Right ventricle myocardium superior (tissue), 1 donor: ENCODE measurements at places on chromosomes 16 and 17.

DNA sequence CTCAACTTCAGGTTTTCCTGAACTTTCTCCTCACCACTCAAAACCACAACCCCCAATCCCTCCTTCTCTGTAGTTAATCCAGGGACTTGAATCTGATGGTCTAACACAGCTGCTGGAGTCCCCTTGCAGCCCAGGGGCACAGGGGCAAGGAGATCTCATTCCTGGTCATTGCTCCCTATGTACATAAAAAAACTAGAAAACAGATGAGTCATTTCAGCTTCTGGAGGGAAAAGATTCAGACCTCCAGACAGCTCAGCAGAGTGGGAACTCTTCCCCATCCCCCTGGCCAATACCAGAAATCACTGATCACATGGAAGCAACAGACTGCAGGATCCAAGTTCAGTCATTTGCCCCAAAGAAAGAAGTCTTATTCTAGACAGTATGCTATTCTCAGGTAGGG lies 62.1 kb downstream of the DYNLRB2 start:
- no peak for DNase-seq

- peak; percentile 90 for DNase-seq
Observed at GRCh38 chr16:85086347-85087291, 25.7 kb downstream of the CIBAR2 start.

GRCh38 chr17:60857556-60858080 lies 180.0 kb downstream of the BCAS3 start:
- no peak for DNase-seq

DNA sequence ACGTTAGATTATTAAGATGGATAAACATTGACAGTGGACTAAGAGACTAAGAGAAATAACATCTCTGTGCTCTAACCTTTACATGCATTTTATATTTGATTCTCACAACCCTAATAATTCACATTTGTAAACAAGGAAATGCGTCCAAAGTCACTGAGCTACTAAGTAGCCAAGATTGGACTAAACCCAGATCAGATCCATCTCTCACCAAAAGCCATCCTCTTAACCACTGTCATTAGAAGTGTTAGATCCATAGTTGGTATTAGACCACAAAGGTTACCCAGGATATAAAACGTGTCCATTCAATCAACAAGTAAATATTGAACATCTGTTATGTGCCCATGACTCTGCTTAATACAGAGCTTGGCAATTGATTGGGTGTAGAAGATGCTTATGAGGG lies 5.2 kb downstream of the HSD17B2 start:
- DNase-seq = no peak

DNA sequence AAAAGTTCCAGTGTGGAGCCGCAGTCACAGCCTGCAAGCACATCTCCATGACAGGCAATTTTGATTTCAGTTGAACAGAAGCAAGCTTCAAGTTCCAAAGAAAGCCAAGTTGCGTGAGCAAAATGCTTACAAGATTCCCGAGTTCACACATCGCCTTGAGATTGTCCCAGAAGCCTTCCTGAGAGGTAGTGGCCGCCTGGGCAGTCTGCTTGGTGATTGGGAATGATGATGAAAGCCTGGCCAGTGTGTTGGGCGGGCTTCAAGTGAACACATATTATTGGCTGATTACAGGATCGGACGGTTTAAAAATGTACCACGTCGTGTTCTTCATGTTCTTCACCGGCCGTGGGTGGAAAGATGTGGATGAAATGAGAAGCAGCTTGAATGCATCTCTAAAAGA lies 185.5 kb downstream of the FOXL1 start:
- DNase-seq = no peak
